ENCODE measurements at places on chromosomes 5 and 9.

- no peak for DNase-seq
Observed at GRCh38 chr9:127652733-127653132, 40.7 kb downstream of the STXBP1 start.

DNA sequence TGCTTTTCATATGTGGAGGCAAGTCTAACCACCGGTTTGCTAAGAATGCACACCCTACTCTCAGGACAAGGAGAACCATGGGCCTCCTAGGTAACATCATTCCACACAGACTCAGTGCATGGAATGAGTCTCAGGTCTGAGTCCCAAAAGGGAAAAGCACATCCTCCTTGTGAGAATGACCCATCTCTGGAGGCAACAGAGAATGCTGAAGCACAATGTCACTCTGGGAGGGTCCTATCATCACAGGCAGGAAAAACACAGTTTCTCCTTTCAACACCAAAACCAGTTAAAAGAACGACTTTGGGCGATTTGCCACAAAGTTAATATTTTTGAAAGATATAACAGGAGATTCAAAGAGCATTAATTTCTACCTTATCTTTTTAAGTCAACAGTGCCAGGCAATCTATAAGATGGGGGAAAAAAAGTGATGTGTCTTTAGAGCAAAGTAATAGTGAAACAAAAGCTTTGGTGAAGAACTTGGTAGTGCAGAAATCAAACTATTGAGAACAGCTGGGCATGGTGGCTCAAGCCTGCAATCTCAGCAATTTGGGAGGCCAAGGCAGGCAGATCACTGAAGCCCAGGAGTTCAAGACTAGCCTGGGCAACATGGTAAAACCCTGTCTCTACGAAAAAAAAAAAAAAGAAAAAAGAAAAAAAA lies 97.3 kb downstream of the OXCT1 start:
- DNase-seq, result no peak

- no peak for DNase-seq
Observed at GRCh38 chr9:95171001-95171400, 146.5 kb downstream of the FANCC start.

- DNase-seq, result no peak
Observed at GRCh38 chr9:129177443-129177790, 644 bp downstream of the IER5L start.

- no peak for DNase-seq
Observed at GRCh38 chr5:113099822-113100221, 123.2 kb downstream of the DCP2 start.

DNA sequence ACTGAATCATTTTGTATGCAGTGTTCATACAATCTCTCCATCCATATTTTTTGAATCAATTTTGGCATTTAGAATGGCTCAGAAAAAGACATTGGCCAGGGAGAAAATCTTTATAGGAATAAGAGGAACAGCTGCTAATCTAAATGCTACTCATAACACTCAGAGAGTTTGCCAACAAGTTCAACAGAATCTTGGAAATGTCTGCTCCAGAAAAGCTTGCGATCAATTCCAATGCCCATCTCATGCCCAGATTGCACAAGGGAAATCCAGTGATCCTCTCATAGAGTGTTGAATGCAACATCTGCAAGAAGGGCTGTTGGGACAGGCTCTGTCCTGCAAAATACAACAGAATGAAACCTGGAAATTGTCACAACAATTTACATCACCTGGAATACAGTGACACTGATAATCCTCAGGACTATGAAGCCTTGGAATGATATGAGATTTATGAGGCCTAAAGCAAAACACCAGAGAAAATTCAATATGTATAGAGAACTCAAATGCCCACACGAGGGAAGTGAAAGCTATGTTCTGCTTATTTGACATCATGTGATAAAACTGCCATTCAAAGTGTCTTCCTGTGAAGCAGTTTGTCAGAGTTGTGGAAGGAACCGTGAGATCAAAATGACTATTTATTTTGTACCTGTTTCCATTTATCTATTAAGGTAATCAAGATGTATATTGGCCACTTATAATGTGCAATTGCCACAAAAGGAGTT lies 190.1 kb downstream of the PARP8 start:
- DNase-seq, result no peak

DNA sequence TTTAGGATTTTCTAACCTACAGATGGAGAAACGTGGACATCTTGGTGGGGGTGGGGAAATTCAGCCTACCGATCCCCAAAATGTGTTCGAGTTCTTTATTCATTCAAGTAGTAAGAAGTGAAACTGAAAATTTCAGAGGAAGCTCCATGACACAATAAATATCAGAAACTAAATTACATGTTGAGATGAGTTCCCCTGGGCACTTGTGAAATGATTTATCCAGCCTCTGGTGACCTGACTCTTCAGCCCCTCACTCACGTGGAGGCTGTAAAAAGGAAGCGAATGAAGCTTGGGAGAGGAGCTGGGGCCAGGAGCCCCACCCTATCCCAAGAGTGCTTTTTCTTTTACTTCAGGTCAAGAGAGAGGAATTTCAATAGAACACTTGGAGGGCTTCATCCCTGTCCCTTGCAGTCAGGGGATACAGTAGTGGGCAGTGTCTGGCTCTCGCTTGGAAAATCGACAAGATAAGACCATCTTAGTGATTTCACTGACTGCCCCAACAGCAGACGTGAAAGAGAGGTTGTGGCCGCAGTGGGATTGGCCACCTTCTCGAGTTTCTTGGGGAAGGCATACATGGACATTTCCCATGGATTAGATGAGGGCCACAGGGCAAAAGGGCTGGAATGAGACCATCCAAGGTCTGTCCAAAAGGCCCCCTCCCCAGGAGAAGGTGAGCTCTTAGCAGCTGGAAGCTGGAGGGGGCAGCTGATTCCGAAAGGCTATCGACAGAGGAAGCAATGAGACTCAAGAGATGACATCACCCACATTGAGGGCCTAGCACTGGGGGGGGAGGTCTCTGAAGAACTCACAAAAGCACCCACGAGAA lies 76.8 kb upstream of the SH3PXD2B start:
- DNase-seq, result no peak

DNA sequence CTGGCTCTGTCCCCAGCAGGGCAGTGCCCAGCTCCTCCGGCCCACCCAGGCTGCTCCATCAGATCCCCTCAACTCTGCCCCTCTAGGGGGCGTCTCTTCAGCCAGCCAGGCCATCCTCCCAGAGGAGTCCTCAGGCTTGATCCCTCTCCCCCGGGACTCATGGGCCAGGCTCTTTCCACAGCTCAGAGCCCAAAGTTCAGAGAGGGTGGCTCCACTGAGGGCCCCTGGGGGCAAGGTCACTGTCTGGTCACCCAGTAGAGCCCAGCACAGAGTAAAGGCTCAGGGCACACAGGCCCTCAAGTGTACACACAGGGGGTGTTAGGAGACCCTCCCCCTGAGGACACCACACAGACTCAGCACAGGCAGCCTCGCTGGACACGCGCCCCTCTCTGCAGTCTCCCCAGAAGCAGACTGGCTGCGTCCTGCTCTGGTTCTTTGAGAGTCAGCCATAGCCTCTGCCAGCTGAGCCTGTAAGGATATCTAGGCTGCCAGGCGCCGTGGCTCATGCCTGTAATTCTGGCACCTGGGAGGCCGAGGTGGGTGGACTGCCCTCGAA lies 64.8 kb downstream of the PAX5 start:
- DNase-seq, result no peak

- DNase-seq, result no peak
Observed at GRCh38 chr5:127007522-127007921, 22.8 kb downstream of the MARCHF3 start.

GRCh38 chr5:38639377-38640358 lies 83.2 kb upstream of the LIFR start:
- no peak for DNase-seq

GRCh38 chr5:1341863-1342262 lies 3.0 kb downstream of the CLPTM1L start:
- DNase-seq, result no peak

- DNase-seq, result no peak
Observed at GRCh38 chr5:146872188-146872587, 6.4 kb downstream of the PPP2R2B start.

DNA sequence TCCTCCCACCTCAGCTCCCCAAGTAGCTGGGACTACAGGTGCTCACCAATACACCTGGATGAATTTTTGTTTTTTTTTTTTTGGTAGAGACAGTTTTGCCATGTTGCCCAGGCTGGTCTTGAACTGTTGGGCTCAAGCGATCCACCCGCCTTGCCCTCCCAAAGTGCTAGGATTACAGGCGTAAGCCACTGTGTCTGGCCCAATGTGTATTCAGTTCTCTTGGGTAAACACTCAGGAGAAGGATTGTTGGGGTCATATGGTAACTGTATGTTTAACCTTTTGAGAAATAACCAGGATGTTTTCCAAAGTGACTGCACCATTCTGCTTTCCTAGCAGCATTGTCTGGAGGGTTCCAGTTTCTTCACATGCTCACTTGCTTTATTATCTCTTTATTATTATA lies 67.4 kb downstream of the TNPO1 start:
- DNase-seq, result no peak

DNA sequence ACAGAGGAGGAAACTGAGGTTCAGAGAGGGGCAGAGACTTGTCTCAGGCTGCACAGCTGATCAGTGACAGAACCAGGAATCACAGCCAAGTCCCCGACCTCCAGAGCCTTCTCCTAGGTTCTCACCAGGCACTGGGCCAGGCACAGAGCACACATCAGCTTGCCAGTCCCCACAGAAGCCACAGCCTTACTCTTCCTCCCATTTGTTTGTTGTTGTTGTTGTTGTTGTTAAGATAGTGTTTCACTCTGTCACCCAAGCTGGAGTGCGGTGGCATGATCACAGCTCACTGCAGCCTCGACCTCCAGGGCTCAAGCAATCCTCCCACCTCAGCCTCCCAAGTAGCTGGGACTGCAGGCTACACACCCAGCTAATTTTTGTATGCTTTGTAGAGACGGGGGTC lies 41.4 kb downstream of the NAIF1 start:
- no peak for DNase-seq

DNA sequence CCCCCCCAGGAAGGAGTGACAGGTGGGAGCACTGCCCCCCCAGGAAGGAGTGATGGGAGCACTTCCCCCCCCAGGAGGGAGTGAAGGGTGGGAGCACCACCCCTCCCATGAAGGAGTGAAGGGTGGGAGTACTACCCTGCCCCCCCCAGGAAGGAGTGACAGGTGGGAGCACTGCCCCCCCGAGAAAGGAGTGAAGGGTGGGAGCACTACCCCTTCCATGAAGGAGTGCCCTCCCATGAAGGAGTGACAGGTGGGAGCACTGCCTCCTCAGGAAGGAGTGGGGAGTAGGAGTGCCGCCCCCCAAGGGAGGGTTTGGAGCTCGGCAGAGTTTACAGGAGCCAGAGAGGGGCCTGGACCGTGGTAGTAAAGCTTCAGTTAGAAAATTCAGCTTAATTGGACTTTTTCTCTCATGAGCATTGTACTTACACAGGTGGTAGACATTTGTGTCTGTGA lies 100.7 kb downstream of the CACNA1B start:
- DNase-seq, result no peak

DNA sequence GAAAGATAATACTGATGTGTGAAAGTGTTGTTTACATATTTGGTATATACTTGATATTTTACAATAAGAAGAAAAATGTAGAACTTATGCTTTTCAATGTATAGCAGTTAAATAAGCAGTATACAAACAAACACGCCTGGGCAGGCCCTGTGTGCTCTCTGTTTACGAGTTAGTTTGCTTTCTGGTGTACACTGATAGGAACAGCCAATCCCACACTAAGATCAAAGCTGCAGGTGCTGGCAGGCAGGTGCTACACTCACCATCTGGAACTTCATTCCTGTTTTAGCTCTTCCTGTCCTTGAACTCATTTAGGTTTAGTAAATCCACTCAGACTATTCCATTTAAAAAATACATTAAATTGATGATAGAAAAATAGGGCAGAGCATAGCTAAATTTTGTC lies 614.7 kb upstream of the ST8SIA4 start:
- DNase-seq, result no peak

Data from activated naive CD8-positive, alpha-beta T cell treated with anti-CD3 and anti-CD28 coated beads, Interleukin-2, amount 50 U/mL, for 16 hours (primary cell).